ENCODE measurements at places on chromosomes 11 and 22. TPM values are rescaled to one million over a fixed set of nuclear protein-coding genes. Genes with fewer than 3 reads are reported as not detected.

The SGSM1 gene
- not detected for total RNA-seq

The STX5 gene
- total RNA-seq: 22.3 TPM

- DNase-seq: no peak
Observed at GRCh38 chr11:64766881-64767280, 7.1 kb upstream of the PYGM start.

DNA sequence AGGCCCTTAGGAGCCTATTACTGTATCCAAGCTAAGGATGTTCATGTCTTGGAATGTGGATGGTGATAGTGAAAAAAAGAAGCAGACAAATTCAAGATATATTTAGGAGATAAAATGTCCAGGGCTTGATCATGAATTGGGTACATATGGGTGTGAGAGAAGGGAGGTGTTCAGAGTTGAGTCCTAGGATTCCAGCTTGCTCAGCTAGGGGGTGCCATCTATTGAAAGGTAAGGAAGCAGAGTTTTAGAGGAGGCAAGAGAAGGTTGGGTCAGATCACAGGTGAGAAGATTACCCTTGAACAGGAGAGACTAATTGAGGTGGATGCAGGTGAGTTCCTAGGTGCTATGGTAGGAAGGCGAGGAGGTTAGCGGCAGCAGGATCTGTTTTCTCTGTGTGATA lies 60.5 kb downstream of the GRAMD1B start:
- DNase-seq: no peak

DNA sequence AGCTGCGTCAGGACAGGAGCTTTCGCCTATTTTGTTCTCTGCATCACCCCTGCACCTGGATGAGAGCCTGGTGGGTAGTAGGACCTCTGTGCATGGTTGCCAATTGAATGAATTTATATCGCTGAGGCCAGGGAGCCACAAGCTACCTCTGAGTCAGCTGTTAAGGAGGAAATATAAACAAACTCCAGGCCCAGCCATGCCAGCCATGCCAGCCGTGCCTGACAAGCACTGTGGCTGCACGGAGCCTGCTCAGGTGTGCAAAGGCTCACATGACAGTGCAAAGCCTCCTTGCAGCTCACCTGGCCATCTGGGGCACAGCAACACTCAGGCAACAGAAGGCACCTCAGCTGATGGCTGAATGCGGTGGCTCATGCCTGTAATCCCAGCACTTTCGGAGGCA lies 33.7 kb upstream of the LINC01488 start:
- peak; percentile 63 for DNase-seq

DNA sequence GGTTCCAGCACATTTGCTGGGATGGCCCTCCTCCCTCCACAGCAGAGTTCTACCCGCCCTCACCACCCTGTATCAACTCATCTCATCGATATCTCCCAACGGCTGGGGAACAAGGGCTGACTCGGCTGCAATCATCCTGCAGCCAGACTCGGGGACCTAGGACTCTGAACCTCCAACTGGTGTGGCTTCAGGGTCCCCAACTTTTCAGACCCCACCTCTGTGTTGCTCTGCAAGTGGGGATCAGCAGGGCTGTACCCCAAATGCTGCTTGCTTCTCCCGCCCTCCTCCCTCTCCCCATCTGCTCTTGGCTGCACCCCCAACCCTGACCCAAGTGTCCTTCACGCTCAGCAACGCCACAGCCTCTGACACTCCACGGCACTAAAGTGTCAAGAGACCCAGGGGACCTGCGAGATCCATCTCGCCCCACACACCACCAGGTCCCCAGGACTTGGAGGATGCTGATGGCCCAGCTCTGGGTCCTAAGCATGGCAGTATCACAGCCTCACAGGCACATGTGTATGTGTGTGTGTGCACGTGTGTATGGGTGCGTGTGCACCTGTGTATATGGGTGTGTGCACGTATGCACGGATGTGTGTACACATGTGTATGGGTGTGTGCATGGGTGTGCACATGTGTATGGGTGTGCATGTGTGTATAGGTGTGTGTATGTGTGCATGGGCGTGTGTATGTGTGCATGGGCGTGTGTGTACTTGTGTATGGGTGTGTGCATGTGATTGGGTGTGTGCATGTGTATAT lies 26.4 kb downstream of the KCNQ1 start:
- DNase-seq: no peak
